ENCODE measurements at places on chromosomes 1 and 21.

GRCh38 chr1:82221721-82222120 lies 421.0 kb downstream of the ADGRL2 start:
- DNase-seq, result no peak

DNA sequence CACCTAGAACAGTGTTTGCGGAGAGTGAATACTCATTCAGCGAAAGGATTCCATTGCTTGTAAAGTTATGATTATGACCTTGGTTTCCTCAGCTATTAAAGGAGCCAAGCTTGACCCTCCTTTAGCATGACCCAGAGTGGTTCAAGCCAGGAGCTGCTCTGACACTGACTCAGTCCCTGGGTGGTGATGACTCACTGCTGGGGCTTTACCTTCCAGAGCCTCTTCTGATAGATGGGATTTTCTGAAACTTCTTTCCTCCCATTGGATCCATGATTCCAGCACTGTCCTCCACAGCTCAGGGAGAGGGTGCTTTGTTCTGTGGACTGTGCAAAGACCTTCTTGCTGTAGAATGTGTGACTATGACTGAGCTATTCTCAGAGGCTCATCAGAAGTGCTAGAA lies 77.4 kb downstream of the S1PR1 start:
- no peak for DNase-seq

DNA sequence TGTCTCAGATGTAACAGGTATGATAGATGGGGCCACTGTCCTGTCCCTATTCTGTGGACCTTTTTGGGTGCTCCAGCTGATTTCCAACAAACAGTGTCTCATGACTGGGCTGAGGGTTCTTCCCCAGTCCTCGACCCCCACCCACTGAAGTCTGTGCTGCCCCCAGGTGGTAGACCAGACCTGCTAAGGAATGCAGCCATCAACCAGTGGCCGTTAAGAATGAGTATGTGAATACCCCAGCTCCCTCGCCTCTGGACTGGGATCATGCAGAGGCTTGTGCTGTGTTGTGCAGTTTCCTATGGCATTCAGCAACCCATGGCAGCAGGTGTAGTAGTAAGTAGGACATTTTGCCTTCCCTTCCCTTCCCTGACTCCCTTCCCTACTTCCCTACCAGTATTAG lies 183.1 kb upstream of the KAZN start:
- DNase-seq, result no peak

DNA sequence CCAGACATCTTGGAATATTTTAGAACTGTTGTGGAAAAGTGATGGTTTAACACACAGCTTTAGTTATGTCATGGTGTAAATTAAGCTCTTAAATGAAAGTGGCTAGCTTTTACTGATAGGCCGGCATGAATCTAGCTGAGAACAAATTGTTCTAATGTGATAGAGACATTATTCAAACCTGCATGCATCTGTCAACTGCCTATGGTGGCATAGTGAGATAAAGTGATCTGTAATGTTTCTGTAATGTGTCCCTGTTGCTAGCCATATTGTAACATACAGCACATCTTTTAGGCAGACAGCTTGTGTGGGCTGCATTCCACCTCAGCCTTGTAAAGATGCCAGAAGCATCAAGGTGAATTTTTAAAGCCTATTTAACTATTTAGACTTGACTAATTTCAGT lies 16.0 kb downstream of the LRIG2 start:
- no peak for DNase-seq

- no peak for DNase-seq
Measured at GRCh38 chr1:161244888-161245287, 6.9 kb upstream of the NR1I3 start.

- no peak for DNase-seq
Measured at GRCh38 chr1:161196521-161197451, 2.1 kb downstream of the ADAMTS4 start.

GRCh38 chr1:228228601-228229074 lies 20.8 kb downstream of the OBSCN start:
- no peak for DNase-seq

DNA sequence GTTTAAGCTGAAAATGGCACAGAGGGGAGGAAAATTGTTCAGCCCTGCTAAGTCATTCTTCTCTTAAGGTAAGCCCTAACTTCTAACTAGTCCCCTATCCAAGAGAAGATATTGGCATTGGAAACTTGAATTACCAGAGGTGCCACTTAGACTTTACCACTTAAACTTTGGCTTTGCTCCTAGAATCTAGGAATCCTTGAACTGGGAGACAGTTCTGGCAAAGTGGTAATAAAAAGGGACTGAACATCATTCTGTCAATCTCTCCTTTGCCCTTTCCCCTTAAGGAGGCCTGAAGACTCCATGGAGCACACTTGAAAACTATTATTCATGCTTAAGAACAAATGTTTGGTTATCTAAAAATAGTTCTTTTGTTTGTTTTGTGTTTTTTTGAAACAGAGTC lies 8.4 kb downstream of the ATP1A4 start:
- no peak for DNase-seq

Measured in CD4-positive, alpha-beta T cell treated with Interferon alpha-2 for 1 hour (primary cell).